Non-pigmented ciliary epithelial cell (primary cell): ENCODE measurements at places on chromosomes 1 and 21.
A peak's percentile ranks its signal among the peaks of the same experiment; 100 is the strongest.

DNA sequence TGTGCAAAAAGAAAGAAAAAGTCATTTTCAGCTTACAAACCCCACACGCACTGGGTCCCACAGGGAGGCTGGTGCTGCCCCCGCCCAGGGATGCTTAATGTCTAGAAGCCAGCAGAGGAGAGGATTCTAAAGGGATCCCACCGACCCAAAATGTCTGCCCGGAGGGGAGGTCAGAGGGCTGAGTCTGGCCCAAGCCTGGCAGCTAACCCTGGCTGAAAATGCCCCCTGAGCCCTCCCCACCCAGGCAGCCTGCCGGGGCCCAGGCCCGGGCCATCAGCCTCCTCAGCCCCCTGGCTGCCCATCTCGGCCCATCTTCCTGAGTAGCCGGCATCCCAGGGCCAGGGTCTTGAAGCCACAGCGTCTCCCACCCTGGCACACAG lies 33.5 kb downstream of the ACOT7 start:
- no peak for DNase-seq

GRCh38 chr21:44730951-44731579 lies 19.7 kb upstream of the TSPEAR start:
- DNase-seq, result no peak

DNA sequence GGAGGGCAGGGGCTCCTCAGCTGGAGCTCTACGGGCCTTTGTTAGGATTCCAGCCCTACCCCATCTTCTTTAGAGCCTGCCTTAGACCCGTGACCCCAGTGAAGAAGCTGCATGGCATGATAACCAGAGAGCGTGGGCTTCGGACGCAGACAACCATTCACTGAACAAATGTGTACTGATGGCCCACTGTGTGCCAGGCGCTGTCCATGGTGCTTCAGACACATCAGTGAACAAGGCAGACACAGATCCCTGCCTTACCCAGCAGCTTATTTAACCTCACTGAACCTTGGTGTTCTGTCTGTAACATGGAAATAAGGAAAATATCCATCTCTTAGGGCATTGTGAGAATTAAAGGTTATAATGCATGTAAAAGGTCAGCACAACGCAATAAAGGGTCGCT lies 9.5 kb downstream of the CHIT1 start:
- DNase-seq, result no peak

- DNase-seq, result no peak
Measured at GRCh38 chr21:38083535-38083934, 167.3 kb upstream of the KCNJ6 start.

DNA sequence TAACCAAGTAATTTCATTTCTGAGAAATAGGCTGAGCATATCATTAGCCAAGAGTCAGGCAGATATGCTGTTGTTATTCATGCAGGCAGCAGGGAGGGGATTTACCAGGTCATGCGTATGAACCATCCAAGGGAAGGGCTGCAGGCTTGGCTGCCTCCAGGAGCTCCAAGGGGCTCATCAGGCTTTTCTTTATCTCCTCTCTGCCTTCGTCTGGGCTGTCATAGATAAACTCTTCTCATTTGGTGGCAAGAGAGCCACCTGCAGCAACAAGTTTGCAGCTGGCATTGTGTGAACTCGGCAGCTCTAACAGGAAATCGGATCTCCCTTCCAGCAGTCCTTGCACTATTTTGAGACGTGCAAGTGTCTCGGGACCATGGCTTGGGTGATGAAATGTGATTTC lies 7.5 kb downstream of the CCDC27 start:
- no peak for DNase-seq

- DNase-seq, result no peak
Measured at GRCh38 chr1:204079608-204079999, 6.7 kb downstream of the SOX13 start.

DNA sequence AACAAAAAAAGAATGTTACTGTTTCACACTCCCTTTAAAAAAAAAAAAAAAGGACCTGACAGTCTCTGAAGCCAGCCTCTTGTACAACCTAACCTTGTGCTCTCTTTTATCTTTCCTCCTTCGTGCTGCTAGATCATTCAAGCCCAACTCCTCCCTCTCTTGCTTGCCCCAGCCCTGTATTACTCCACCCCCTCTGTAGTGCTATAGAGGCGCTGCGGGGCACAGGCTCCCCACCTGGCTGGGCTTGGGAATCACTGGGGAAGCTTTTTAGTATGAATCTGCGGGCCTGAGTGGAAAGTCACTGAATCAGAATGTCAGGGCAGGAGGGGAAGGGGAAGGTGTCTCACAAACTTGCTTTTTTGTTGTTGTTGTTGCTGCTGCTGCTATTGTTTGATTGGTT lies 383.7 kb upstream of the CAMK1G start:
- no peak for DNase-seq

GRCh38 chr1:117828201-117828600 lies 101.2 kb downstream of the GDAP2 start:
- no peak for DNase-seq

DNA sequence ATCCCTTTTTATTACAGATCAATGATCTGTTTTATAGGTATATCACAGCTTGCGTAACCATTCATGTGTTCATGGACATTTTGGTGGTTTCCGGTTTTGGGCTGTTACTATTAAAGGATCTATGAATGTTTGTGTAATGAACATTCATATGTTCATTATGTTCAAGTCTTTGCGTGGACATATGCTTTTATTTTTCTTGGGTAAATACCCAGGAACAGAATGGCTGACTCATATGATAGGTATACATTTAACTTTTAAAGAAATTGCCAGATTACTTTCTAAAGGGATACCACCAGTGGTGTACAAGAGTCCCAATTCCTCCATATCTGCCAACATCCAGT lies 73.7 kb downstream of the SPATA46 start:
- DNase-seq, result peak; percentile 68

DNA sequence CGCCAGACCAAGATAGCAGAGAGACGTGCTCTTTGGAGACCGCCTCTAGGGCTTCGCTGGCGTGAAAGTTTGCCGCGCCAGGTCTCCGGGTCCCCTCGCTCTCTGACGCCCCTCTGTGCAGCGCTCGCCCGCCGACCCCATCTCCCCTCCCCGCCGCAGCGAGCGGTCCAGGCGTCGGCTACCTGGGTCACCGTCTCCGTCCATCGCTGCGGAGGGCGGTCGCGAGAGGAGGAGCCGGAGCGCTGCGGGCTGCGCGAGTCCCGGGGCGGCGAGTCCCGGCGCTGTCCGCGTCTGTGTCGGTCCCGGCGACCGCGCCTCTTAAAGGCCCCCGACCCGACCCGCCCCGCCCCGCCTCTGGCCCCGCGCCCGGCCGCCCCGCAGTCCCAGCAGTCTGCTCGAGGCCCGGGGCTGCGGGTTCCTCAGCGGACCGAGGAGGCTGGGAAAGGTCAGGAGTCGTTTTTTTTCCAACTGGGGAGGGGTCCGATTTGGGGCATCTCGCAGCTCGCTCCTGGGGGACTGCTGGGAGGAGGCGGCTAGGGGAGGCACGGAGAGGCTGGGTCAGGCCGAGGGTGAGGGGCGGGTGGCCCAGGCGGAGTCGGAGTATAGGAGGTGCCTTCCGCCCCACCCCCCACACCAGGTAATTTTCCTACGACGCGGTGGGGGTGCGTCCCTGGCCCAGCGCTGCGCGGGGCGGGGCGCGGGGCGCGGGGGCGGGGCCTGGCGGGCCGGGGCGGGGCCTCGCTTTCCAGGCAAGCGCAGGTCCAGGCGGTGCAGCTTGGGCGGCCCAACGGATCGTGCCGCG lies at the start of the genes FBXO2 and FBXO44:
Gene FBXO2, minus strand, starts transcription at position 293 of the 802 bp plus-strand sequence. Its CDS starts 89 bp downstream, at position 204.
Gene FBXO44, plus strand, starts transcription at position 741 of the 802 bp plus-strand sequence. CDS start 959 bp downstream, outside the sequence.
- DNase-seq, result no peak

DNA sequence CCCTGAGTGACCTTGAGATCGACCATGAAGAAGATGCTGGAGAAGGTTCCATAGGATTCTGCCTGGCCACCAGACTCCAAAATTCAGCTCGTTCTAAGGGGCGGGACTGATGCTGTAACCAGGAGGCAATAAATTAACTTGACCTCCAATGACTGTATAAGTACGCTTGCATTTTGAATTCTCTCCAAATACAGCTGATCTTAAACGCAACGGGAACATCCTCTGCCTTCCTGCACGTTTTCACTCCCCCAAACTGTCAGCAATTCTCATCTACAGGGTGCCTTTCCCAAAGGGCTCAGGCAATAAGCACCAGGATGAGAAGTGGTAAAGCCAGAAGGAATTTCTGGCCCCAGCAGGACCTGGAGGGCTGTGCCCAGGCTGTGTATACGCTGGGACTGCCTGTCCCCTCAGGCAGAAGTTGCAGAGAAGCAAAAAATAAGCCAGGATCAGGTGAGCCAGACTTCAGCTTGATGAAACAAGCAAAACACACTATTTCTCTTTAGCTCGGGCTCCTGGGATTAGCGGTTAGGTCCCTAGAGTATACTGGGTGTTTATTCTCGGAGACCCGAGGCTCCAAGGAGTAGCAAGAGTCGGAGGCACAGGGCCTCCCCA lies 124.8 kb downstream of the LRIG2 start:
- no peak for DNase-seq

GRCh38 chr1:89705901-89706699 lies 73.2 kb downstream of the LRRC8C start:
- no peak for DNase-seq

DNA sequence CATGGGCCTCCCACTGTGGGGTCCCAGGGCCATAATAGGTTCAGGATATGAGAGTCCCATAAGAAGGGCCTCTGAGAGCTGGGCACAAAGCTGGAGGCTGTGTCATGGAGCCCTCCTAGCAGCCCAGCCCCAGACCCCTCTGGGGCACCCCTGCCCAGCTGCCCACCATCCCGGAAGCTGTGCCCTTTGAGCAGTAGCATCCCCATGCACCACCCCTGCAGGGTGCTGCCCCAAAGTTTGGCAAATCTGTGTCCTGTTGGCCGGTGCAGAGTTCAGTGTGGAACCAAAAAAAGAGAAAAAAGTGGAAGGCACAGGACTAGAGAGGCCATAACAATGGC lies 17.6 kb downstream of the TNNT2 start:
- DNase-seq, result no peak

DNA sequence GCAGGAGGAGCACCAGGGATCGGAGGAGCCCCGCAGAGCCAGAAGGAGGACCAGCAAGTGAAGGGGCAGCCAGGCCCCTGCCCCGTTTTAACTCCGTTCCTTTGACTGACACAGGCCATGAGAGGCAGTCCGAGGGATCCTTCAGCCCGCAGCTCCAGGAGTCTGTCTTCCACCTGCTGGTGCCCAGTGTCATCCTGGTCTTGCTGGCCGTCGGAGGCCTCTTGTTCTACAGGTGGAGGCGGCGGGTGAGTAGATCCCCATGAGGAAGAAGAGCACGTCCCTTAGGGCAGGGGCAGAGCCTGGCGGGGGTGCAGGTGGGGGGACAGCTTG lies 13.3 kb downstream of the CSF1 start:
- no peak for DNase-seq

DNA sequence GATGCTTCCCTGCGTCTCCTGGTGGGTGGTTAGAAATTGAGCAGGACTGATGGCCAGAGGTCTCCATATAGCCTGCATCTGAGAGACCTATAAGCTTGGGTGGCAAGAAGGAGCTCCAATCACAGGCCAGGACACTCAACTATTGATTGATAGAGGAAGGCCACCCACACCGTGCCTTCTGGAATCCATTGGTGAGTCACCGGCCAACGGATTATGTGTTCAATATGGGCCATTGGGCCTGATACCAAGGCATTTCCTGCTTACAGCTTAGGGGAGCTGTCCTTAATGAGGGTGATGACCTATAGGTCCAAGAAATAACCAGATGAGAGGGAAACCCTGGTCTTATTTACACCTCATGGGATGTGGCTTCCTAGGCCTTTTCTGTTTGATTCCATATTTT lies 115.1 kb downstream of the PLPP3 start:
- no peak for DNase-seq

DNA sequence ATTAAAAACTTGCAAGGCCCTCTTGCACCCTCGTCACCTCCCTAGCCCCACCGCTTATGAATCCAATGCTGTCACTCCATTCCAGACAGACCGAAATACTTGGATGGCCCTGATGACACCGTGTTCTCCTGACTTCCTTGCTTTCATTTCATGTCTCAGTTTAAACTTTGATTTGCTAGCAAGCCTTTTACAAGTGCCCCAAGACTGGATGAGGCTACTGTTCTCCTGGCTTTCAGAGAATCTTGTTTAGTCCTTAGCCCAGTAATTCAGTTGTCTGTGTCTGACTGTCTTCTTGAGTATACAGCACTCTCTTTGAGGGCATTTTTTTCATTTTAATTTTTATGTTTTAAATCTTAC lies 824 bp upstream of the IFI44L start:
- DNase-seq, result no peak

- DNase-seq, result no peak
Measured at GRCh38 chr1:19814244-19814661, 830 bp downstream of the RNF186 start.

DNA sequence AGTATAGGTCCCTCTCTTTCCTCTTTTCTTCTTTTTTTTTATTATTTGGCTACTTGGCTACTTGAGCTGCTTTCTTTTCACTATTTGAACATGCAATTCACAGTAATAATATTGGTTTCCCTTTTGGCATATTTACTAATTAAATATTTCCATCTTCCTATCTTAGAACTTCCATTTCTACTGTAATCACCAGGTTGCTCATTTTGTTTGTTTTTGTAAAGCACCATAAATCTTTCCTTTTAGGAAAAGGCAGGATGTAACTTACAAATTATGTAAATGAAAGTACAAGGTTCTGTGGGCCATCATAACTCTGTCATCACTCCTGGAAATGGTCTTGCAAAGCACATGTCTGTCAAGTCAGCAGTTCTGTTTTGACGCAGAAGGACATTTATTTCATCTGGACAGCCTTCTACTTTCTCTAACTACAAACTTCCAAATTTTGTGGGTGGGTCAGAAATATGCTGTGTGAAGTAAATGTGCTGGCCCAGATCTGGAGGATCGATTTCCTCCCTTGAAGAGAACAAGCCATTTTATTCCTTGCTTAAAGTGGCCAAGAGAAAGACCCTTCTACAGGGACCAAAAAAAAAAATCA lies 71.7 kb upstream of the TNFSF18 start:
- no peak for DNase-seq

DNA sequence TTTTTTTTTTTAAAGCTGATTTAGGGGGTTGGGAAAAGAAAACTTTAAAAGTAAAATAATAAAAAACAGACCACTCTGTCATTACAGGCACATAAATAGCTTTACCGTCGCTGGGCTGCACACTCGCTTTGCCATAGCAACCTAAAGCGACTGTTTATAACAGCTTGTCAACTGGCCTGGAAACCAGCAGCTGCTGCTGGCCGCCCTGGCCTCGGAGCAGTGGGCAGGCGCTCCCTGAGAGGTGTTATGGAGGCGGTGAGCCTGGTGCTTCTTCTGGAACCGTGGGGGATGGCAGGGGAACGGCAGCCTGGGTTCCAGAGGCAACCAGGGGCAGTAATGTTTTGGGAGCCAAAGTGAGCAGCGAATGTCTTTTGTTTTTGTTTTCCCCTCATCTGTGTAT lies 45.7 kb downstream of the ATP2B4 start:
- DNase-seq, result no peak

GRCh38 chr1:36464605-36465393 lies 615 bp upstream of the MRPS15 start:
- no peak for DNase-seq

GRCh38 chr1:37634244-37634991 lies at the start of gene RSPO1:
Gene RSPO1, minus strand, starts transcription at chr1:37634892. Its CDS starts 5,231 bp downstream, at chr1:37629661.
- no peak for DNase-seq

GRCh38 chr1:32883338-32884031 lies 2.8 kb upstream of the HPCA start:
- no peak for DNase-seq

- no peak for DNase-seq
Measured at GRCh38 chr1:187034501-187034900, 205.8 kb downstream of the PLA2G4A start.
